ENCODE measurements at places on chromosomes 5 and 9.
A peak's percentile ranks its signal among the peaks of the same experiment; 100 is the strongest.

GRCh38 chr5:16899171-16899570 is 36.9 kb downstream of the MYO10 start:
- DNase-seq, result no peak

GRCh38 chr9:130230631-130231030 is 34.9 kb upstream of the HMCN2 start:
- DNase-seq, result no peak

GRCh38 chr5:137481596-137481995 is 17.5 kb downstream of the SPOCK1 start:
- DNase-seq, result no peak

- no peak for DNase-seq
Observed at GRCh38 chr5:126195410-126196100, 227.7 kb upstream of the GRAMD2B start.

DNA sequence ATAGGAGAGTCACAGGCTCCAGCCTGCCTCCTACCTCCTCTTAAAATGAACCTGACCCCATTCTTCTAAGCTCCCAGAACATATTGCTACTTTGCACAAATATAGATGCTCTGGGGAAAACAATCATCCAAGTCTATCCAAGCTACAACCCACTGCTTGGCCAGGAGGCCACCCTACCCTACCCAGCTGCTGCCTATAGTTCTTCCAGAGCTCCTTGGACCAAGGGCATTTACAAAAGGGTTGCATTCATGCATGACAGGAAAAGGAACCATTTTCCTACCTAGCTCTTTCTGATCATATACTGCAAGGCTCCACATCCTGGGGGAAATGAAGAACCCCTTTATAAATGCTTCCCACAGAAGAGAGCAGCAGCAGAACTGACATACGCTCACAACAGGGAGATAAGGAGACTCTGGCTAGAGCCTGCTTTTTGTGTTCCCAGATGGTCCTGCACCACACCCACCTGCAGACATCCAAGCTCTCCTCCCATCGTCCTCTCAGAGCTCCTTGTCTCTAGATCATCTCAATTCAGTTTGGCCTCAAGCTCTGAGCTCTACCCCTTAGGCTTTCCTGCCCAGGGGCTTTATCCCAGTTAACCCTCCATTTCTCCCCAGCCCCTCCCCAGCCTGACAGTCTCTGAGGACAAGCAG is 185.5 kb downstream of the SPOCK1 start:
- DNase-seq, result no peak

DNA sequence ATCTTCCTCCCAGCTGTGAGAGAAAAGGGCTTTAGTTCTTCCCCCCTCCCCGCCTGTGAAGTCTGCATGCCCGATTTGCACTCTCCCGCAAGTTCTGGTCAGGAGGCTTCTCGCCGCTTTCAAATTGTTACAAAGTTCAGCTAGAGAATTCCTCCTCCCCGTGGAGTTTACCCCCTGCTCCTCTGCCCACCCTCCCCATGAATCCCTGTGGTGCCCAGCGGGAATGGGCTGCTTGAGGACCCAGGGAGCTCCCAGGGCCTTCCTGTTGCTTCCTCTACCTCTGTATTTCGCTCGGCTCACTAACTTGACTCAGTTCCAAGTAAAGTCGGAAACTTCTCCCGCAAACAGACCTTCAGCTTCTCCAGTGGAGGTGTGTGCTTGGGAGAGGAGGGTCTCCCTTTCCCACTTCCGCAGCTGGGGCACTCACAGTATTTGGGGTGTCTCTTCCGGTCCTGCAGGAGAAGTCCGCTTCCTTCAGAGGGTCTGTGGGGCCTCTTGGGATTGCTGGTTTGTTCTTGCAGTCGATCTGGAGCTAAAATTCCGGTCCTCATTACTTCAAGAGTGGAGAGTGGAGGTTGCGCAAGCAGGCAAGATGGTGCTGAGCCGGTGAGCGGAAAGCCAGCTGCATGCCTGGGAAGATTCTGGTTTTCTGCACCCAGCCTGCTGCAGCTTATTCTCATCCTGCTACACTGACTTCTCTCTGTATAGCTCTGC is 97.8 kb downstream of the ADAMTS12 start:
- no peak for DNase-seq

- no peak for DNase-seq
Observed at GRCh38 chr9:101387871-101388506, 3.2 kb upstream of the BAAT start.

- DNase-seq, result no peak
Observed at GRCh38 chr5:118952992-118953651, 35.2 kb downstream of the DTWD2 start.

GRCh38 chr5:96601715-96602244 is 60.4 kb upstream of the CAST start:
- DNase-seq, result no peak

DNA sequence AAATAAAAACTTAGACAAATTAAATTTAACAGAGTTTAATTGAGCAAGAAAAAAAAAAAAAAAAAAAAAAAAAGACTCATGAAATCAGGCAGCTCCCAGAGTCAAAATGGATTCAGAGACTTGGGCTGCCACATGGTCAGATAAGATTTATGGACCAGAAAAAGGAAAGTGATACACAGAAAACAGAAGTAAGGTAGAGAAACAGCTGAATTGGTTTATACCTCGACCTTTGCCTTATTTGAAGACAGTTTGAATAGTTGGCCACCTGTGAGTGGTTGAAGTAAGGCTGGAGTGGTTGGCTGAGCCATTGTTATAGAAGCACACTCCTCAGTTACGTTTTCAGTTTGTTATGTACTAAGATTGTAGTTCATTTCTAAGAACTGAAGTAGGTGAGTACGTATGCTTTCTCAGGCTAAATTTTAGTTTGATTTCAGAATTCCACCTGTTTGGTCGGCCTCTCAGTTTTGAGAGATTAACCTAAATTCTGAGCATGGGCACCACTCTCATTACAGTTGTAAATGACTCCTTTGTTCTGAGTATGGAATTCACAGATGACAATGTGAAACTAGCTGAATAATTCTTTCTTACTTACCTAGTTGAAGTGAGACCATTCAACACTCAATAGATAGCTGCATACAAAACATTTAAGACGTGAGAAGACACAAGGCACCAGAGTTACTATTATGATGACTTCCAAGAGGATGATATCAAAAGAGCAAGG is 149.0 kb downstream of the AOPEP start:
- DNase-seq, result no peak

DNA sequence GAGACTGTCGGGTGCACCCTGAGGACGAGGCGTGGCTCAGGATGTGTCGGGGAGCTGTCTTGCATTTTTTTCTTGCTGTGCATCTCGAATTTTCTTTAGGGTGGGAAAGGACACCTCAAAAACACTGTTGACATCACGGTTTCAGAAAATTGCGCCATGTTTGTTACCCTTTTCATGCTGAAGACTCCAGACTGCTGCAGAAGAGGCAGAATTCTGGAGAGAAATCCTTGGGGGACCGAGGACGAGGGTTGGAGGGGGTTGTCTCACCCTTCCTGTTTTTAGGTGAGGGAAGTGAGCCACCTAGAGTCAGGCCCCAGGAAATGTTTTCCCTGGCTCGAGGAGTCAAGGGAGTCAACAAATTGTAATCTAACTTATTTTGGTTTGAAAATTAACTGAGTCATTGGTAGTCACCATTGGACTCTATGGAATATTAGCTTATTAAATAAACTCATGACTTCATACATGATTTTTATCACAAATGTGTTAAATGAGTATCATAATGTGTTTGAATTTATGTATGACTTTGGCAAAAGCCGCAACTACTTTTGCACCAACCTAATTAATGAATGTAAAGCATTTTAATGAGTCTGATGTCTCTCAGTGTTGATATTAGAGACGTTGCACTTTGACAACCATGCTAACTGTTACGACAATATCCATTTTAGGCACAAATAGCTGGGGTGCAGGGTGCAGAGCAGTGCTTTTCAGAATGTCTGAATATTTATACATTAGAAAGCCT is 724 bp upstream of the LYSMD3 start:
- DNase-seq, result peak; percentile 21

GRCh38 chr5:73899055-73899454 is 273.1 kb downstream of the ARHGEF28 start:
- no peak for DNase-seq

DNA sequence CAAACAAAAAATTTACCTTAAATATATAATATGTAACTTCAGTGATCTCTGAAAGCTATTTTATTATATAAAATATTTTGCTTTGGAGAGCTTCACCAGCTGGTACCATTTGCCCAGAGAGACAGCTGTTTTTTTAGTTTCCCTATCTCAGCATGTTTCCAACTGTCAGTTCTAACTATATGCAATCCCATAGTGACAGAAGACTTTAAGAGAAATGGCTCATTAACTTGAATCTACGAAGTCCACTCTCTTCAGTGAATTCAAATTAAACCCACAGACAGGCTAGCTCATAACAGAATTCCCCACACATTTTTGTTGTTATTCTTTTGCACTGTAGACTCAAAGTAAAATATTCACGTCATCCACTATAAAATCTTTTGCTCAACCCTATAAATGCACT is 251.8 kb upstream of the POU5F2 start:
- no peak for DNase-seq

- no peak for DNase-seq
Observed at GRCh38 chr5:43312076-43312661, 1.0 kb downstream of the HMGCS1 start.

- no peak for DNase-seq
Observed at GRCh38 chr5:131196331-131196730, 25.6 kb downstream of the LYRM7 start.

- no peak for DNase-seq
Observed at GRCh38 chr9:133251773-133252172, 23.2 kb downstream of the ABO start.

GRCh38 chr9:108297073-108297472 is 558.7 kb downstream of the ACTL7B start:
- no peak for DNase-seq

- DNase-seq, result peak; percentile 17
Observed at GRCh38 chr9:125558453-125559092, 148.4 kb downstream of the MAPKAP1 start.

DNA sequence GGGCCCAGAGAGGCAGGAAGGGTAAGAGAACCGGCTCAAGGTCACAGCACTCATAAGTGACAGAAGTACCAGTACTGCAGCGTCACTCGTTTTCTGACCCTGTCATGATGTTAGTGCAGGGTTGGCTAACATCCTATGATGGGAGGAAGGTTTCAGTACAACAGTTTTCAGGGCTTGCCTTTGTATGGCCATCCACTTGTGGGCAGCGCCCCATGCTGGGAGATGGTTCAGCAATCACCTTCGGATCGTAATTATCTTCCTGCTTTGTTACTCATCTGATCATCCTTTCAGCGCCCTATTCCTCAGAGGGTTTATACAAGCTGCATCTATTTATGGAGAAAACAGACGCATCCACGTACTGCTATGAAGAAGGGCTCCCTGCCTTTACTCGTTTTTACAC is 2.4 kb downstream of the MAP1B start:
- no peak for DNase-seq

DNA sequence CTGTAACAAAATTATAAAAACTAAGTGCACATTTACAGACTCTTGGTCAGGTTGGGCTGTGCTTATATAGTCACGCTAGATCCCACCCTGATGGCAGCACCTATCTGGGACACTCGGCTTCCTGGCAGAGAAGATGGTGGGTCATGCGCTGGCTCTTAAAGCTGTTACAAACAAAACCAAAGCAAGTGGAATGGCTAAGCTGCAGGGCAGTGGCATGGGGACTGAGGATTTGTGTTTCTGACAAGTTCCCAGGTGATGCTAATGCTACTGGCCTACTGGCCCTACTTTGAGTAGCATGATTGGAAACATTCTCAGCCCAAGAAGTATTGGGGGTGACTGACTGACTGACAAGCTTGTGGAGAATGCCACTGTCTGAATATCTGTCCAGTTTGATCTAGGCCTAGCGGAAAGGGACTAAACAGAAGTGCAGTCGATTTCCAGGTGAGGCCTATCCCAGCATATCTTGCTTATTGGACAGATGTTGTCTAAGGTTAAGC is 8.3 kb downstream of the BTF3 start:
- no peak for DNase-seq

DNA sequence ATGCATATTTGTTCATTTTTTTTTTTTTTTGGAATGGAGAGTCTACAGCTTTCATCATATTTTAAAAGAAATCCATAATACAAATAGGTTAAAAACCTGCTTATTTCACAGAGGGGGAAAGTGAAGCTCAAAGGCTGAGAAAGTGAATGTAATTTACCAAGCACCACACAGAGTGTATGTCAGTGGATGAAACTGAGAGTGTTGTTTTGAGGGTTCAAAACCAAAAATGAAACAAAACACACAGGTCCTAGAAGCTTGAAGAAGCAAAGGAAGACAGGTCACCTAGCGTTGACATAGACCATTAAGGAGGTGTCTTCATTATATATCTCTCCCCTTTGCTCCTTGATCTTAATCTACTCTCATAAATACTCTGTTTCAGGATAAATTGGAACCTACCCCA is 7.5 kb downstream of the NMUR2 start:
- DNase-seq, result no peak

DNA sequence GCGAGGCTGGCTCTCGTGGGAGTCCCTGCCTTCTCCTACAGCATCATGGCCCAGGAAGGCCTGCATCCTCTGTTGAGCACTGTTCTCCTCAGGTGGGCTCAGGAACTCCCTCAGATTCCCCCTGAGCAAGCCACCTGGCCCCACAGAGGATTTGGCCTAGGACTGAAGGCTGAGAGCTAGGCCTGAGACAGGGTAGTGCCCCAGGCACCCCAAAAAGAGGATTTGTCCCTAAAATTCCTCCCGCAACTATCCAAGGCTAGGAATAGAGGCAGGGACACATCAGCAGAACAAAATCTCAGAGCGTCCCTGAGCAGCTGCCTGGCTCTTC is 11.0 kb upstream of the IRF1 start:
- no peak for DNase-seq

DNA sequence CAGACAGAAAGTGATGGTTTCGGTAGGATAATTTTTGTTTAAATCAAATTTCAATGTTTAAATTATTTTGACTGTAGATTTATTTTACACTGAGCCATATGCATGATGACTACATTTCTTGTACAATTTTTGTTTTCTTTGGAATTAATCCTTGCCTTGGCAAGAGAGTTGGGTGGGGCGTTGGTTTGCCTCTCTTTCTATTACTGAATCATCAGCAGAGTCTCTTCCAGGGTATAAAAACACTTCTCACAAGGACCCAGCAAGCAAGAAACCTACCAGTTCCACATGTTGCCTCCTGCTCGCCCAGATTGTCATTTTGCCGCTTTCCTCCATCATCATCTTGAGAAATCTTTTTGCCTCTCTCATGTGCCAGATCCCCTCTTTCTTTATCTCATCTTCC is 455.0 kb upstream of the DMAC1 start:
- no peak for DNase-seq

- no peak for DNase-seq
Observed at GRCh38 chr5:169758886-169759285, 121.8 kb downstream of the DOCK2 start.
